Hair follicle dermal papilla cell (primary cell): ENCODE measurements at places on chromosomes 7 and 10. TPM values are rescaled to one million over a fixed set of nuclear protein-coding genes. Genes with fewer than 3 reads are reported as not detected.

The GALNT17 gene
- 0.49 and 0.97 TPM in 2 replicates for total RNA-seq

The NKX2-3 gene
- total RNA-seq = not detected in 2 replicates

The SFRP5 gene
- total RNA-seq = not detected in 2 replicates

The PSD gene
- total RNA-seq = 0.61 and 1.1 TPM in 2 replicates

The RNF32 gene
- total RNA-seq = 1.8 and 1.9 TPM in 2 replicates

The AKR1C3 gene
- total RNA-seq = 41.5 and 84.8 TPM in 2 replicates

The UCN3 gene
- total RNA-seq = not detected in 2 replicates

The MNX1 gene
- total RNA-seq = 0.12 TPM in 1 of 2 replicates, not detected in the other

The VWDE gene
- total RNA-seq = 0.65 TPM in 1 of 2 replicates, not detected in the other

The NEBL gene
- not detected in 2 replicates for total RNA-seq

The ZP3 gene
- 1.6 and 2.3 TPM in 2 replicates for total RNA-seq

The GPR141 gene
- not detected in 2 replicates for total RNA-seq

The FGL2 gene
- total RNA-seq = 0.16 and 0.49 TPM in 2 replicates

The ZNF680 gene
- total RNA-seq = 6.2 and 8.8 TPM in 2 replicates

The PHKG1 gene
- total RNA-seq = 3.8 and 7.0 TPM in 2 replicates

The H2BK1 gene
- total RNA-seq = not detected in 2 replicates

The FAM25C gene
- total RNA-seq = not detected in 2 replicates

The UNCX gene
- total RNA-seq = 0.12 TPM in 1 of 2 replicates, not detected in the other

The CUL1 gene
- total RNA-seq = 46.3 and 51.9 TPM in 2 replicates
